CD4-positive, alpha-beta T cell treated with Interleukin-4 for 4 hours (primary cell): ENCODE measurements at places on chromosomes 7 and 10.

DNA sequence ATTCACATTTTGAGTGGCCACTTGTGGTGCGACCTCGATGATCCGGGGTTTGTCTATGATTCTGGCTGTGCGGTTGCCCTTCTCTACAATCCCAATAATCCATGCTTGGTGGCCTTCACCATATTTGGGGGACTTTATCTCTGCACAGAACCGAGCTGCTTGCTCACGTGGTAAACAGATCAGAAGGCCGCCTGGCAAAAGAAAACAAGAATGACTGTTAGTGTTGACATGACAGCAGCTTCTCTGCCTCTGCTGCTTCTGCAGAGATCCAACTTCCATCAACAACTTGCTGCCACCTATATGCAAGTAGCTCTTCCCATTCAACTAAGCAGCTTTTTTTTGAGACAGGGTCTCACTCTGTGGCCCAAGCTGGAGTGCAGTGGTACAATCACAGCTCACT, 19.3 kb upstream of the PHYH start:
- no peak for DNase-seq

DNA sequence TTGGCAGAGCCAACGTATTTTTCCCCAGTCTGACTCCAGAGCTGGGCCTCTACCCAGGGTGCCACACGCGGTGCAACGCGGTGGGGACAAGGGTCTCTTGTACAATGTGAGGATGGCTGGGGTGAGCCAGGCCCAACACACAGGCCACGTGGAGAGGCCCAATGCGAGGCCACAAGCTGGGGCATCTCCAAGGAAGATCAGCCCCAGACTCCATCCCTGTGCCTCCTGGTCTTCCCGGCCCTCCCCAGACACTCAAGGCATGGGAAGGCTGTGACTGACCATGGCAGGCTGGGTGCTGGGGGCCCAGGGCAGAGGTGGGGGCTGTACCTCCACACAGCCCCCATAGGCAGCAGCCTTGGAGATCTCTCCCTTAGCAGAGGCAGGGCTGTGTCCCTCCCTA, 135.3 kb upstream of the FAM20C start:
- no peak for DNase-seq

DNA sequence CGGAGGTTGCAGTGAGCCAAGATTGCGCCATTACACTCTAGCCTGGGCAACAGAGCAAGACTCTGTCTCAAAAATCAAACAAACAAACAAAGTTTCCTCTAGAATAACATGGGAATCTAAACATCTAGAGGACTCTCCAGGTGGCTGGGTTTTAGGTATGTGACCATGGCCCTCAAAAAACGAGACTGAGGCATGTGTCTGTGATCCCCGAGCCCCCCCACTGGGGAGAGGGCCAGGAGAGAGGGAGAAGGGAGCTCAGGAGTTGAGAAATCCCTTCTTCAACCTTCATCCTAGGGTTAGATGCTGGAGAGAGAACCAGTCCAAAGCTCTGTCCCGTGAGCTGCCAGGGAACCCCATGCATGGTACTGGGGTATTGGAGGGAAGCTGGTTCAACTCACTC, 188.0 kb upstream of the LYZL2 start:
- no peak for DNase-seq

GRCh38 chr10:75773231-75773780, 341.9 kb downstream of the LRMDA start:
- DNase-seq = no peak

GRCh38 chr7:66957595-66958290, 36.7 kb downstream of the TMEM248 start:
- no peak for DNase-seq

DNA sequence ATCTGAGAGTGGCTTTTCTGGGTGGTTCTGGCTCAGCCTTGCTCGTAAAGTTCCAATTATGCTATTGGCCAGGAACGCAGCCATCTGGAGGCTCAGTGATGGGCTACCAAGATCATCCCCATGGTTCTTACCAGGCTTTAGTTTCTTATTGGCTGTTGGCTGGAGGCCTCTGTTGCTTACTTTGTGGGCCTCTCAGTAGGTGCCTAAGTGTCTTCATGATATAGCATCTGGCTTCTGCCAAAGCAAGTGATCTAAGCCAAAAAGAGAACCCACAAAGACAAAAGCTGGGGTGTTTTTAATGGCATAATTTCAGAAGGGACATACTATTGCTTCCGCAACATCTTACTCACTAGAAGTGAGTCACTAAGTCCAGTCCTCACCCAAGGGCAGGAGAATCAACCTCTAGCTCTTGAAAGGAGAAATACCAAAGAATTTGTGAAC, 132.0 kb upstream of the MDFIC start:
- DNase-seq = no peak

- DNase-seq = no peak
Measured at GRCh38 chr7:50771120-50772002, 11.3 kb downstream of the GRB10 start.

DNA sequence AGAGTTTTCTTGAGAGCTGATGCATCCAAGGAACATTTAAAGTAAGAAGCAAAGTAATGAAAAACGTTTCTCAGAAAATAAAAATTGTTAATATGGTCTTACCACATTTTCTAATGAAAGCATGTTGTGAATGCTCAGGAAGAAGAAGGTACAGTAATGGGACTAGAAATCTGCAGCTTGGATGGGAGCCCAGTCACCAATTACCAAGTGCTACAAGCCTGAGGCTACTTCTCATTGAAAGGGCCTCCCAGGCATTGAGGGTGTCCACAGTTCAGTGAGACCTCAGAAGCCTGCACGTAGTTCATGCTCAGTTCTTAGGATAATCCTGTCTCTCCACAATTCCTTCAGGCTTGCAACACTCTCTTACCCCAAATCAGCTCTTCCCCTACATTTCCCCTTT, 17.6 kb downstream of the PTN start:
- DNase-seq = no peak

DNA sequence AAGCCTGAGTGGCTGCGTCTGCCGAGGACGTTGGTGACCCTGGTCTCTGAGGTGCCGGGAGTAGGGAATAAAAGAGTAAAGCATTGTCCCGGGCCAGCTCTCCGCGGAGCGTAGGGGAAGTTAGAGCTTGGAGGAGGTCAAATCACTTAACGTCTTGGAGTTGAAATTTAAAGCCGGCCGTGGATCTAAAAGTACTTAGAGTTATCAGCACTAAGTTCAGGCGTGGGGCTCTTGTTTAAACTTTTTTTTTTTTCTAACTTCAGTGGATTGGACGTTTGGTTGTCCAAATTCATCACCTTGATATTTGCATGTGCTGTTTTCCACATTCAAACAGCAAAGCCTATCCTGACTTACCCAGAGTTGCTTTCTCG, 700 bp downstream of the NIPSNAP2 start:
- no peak for DNase-seq

DNA sequence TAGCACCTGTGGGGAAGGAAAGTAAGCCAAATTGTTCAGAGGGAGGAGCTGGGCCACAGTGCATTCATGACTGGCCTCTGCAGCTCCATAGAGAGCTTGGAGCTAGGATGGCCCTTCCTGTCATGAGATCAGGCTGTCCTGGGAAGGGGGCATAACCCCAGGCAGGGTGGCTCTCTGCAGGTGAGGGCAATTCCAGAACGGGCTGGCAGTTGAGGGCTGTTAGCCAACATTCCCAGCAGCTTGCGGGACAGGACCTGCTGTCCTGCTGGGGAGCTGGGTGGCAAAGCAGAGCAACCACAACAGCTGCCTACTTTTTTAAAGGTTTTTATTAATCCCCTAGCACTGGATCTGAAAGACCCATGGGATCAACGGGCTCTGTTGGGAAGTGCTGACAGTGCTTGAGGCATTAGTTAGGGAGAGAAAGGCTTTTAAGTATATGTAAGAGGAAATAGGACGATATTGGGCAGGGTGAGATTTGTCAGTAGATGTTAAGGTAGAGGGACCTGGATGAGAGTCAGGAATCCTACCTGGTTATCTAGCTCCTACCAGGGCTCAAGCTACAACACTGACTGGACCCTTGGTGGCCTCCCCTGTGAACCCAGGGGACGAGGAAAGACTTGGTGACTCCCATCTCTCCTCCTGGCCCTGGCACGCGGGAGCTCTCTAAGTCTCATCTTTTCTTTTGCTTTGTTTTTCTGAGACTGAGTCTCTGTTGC, 77.8 kb downstream of the NAMPT start:
- DNase-seq = no peak
